NT2/D1 (cell line): ENCODE measurements at places on chromosomes 12 and 14.

DNA sequence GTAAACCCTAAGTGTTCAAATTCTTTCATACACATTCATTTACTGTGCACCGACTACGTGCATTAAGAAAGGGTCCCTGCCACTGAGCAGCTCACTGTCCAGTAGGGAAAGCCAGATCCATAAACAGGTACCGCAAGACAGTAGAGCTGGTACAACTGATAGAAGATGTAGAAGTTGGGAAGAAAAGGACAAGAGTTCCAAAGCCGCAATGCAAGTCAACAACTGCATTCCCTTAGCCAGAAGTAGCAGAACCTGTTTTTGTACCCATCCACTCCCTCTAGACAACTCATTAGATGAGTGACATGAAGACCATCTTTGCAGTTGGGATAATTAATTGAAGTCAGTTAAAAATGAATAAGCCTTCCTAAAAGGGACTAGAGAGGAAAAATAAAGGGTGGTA is 1.3 kb downstream of the SENP1 start:
- no peak for DNase-seq

- peak; percentile 93 for DNase-seq
Observed at GRCh38 chr12:8038659-8039114, 6.2 kb downstream of the FOXJ2 start.

GRCh38 chr12:76470028-76470939 is 89.3 kb downstream of the OSBPL8 start:
- no peak for DNase-seq

DNA sequence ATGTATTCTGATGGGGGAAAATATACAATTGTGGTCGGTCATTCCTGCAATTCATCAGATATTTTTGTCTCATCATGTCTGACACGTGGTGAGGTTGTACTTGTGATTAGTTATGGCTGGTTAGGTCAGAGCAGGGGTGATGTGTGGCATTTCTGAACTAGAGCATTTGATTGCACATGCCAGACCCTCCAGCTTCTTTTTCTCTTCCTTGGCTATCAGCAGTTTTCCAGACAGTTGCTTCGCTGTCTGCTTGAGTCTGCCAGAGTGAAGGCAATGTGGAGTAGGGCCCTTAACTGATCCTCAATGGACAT is 25.9 kb downstream of the TMEM117 start:
- DNase-seq = no peak

- no peak for DNase-seq
Observed at GRCh38 chr12:51404627-51405026, 13.4 kb upstream of the GALNT6 start.

- no peak for DNase-seq
Observed at GRCh38 chr14:53946071-53946403, 10.6 kb downstream of the BMP4 start.

DNA sequence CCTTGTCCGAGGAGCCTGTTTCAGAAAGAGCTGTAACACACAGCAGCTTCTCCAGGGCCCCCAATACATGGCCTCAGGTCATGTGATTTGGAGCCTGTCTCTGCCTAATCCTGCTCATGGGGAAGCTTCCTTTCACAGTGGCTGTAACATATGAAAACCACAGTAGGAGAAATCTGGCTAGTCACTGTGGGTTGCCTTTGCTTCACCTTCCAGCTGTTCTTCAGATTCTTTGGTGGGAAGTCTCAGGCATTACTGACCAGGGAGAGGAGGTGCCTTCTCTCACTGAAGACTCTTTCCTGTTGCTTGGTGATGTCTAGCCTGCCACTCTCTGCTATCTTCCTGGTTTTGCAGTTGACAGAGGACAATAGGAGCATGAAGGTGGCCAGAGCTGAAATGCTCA is 350.6 kb downstream of the DPF3 start:
- DNase-seq = no peak

GRCh38 chr12:66262737-66263136 is 39.6 kb upstream of the HELB start:
- no peak for DNase-seq

DNA sequence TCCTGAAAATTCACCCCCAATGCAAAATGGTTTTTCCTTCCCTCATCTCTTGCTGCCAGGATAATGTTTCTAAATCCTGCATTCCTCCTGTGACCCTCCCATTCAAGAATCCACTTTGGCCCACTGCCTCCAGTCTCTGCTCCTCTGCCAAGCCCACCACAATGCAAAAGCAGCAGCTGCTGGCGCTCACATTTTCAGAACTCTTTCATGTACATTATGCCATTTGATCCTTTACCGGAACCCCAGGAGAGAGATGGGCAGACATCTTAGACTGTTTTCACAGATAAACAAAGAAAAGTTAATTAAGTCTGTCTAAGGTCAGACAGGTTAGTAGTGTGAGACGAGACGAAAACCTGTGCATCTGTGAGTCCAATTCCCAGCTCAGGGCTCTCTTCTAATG is 12.9 kb downstream of the LRIG3 start:
- DNase-seq = no peak

GRCh38 chr14:27528328-27528727 is 930.5 kb upstream of the NOVA1 start:
- DNase-seq = no peak

DNA sequence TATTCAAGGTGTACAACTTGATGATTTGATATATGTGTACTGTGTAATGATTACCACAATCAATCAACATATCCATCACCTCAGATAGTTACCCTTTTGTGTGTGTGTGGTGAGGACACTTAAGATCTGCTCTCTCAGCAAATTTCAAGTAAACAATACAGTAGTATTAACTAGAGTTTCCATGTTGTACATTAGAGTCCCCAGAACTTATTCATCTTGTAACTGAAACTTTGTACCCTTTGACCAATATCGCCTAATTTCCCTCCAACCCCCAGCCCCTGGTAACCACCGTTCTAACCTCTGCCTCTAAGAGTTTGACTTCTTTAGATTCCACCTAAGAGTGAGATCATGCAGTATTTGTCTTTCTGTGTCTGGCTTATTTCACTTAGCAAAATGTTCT is 12.1 kb downstream of the ADCK1 start:
- no peak for DNase-seq

DNA sequence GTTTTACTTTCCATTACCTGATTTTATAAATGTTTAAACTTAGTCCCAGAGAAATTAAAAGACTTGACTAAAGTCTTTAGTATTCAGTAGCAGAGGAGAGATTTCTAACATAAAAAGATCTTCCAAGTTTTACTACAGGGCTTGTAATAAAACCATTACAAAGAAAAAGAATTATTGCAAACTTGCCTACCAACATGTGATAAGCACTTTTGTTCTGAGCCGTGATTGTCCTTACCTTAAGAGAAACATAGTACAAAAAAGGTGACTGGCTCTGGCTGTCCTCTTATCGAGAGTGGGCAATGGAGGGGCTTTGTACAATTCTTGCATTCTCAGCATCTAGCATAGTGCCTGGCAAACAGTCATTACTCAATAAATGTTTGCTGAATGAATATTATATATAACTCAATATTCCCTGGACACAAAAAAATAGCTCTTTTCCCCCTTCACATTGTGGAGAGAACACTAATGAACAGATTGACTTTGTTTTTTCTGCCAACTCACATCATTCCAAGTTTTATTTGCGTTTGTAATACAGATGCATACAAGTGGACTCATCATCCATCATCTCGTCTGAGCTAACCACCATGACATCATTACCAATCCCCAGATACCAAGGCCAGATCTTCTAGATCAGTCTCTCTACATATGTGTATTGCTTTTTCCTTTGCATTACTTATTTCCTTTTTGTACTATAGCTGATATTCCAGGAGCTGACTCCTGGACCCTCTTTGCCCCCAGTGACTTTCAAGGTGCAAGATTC is 192.8 kb upstream of the EEA1 start:
- no peak for DNase-seq

- DNase-seq = no peak
Observed at GRCh38 chr12:120474616-120474960, 5.0 kb upstream of the SRSF9 start.

DNA sequence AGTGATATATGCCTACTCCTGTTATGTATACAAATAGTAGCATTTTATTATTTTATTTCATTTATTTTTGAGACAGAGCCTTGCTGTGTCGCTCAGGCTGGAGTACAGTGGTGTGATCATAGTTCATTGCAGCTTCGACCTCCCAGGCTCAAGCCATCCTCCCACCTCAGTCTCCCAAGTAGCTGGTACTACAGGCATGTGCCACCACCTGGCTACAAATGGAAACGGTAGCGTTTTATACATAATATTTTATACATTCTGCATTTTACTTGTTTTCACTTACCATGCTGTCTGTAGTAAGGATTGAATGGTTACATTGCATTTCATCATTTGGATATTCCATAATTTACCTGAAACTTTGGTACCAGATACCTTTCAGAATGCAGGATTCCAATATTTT is 14.1 kb downstream of the C1R start:
- no peak for DNase-seq

GRCh38 chr12:68011882-68012207 is 22.6 kb downstream of the IFNG-AS1 start:
- DNase-seq = no peak

DNA sequence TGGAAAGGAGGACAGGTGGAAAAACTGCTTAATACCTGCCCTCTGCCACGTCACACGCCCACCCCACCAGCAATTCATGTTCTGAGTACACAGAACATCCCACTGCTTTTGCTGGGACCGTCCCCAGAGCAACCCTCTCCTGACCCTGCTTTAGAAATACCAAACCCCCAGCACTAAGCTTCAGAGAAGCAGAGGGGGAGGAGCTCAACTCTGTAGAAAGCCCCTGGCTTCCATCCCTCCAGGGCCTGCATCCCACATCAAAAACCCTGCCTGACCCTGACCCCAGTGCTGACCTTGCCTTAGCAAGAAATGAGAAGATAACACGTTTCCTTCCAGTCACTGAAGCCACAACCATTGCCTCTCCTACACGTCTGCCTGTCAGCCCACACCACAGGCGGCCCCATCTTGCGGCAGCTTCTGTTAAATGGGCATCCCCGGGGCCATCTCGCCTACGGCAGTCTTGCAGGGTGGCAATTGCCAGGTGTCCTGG is 19.7 kb downstream of the VDR start:
- DNase-seq = no peak

DNA sequence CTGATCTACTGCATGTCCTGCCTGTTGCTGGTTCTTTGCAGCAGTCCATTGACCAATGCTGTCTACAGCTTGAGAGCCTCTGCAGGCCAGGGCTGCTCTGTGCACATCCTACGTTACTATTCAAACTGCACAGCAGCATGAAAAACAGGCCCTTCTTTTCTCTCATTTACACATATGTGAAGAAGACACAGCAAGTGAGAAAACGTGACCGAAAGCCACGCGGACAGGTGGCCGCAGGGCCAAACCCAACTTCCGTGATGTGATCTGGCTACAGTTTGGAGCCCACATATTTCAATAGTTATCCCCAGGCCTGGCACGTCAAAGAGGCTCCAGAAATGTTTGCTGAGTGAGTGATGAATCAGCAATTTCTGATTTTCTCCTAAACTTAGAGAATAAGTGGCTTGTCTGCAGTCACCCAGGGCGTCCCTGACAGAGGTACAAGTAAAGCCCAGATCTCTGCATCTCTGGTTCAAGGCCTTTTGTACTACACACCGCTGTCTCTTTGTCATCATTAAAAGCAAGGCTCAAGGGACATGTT is 17.9 kb upstream of the TCL1B start:
- no peak for DNase-seq

- no peak for DNase-seq
Observed at GRCh38 chr14:29054119-29054518, 287.5 kb downstream of the FOXG1 start.
